CD4-positive, alpha-beta T cell treated with Interleukin-4 for 4 hours (primary cell): ENCODE measurements at places on chromosomes 6 and 20.

DNA sequence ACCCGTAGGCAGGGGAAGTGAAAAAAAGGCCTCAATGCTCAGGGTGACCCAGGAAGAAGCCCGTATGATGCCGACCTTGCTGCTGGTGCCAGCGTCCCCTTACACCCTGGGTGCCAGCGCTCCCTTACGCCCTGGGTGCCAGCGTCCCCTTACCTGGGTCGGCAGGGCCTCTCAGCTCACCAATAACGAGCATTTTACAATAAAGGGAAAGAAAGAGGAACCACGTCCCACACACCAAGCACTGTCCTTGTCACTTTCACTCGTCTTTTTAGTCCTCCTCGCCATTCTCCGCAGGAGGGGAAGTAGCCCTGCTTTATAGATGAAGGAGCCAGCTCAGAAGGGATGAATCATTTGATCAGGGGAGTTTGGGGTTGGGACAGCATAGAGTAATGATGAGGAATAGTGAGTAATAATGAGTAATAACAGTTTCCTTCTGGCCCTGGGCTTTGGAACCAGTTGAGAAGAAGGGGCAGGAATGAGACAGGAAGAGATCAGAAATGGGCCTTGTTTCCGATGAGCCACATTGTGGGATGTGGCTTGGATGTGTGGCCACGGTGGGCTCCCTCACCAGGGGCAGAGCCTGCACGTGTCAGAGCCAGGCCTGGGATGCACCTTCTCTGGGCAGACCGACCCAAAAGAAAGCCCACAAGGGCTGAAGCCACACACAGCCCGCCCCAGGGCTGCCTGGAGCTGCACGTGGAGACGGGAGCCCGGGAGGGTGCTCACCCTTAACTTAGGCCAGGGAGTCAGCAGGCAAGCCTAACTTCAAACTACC, 75.7 kb downstream of the SYNJ2 start:
- DNase-seq: peak; percentile 34

DNA sequence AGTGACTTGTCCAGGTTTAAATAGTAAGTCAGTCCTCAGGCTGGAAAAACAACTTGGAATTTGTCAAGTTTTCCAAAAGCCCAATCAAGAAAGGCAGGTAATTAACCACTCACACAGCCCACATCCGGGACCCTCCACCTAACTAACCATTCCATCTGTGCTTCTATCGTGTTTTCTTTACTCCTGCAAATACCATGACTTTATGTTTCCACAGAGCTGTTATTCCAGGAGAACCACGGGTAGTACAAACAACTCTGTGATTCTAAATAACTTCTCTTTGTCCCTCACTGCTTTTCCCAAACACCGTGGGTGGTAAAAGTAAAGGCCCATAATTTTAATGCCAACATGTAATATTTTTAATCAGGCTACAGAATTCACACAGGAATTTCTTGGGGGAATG, 49.6 kb upstream of the NT5E start:
- no peak for DNase-seq

- DNase-seq: no peak
These were observed 205.0 kb upstream of the RNF24 start for GRCh38 chr20:4220352-4220751.

DNA sequence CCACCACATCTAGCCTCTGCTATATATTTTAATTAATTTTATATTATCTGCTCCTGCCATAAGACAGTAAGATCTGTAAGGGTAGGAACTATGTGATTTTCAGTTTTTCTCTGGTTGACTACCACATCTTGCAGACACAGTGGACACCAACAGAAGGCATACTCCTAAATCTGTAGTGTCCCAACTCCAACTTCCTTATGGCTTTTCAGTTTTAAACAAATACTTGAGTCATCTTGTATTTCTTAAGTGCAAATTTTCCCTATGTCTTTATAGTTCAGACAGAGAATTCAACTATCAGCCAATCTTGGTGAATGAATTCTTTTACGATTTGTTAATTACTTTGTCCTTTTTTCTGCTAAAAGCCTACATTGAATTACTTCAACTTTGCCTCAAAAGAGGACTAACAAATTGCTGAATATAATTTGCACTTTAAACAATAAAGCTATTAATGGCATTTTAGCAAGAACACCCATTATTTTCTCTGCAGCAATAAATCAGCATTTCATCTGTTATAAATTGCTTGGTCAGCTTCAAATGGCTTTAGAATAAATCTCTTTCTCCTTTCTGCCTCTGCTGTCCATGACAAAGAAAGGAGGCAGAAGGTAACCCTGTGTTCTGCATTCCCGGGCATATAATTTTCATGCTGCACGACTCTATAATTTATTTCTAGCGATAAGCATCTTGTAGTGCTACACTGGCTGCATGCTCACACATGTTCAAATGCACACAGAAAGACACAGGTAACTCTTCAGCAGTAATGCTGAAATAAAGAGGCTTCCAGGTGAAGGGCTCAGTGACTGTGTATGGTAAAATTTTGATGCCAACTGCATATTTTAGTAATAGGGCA, 144.8 kb downstream of the BACH2 start:
- no peak for DNase-seq

DNA sequence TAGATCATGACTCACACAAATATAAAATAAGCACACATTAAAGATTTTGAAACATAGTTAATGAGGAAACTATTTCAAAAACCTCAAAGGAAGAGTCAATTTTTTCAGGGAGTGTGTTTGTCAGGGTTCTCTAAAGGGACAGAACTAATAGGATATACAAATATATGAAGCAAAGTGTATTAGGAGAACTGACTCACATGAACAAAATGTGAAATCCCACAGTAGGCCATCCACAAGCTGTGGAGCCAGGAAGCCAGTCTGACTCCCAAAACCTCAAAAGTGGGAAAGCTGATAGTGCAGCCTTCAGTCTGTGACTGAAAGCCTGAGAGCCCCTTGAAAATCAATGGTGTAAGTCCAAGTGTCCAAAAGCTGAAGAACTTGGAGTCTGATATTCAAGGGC, 898.0 kb upstream of the EYS start:
- DNase-seq: no peak

DNA sequence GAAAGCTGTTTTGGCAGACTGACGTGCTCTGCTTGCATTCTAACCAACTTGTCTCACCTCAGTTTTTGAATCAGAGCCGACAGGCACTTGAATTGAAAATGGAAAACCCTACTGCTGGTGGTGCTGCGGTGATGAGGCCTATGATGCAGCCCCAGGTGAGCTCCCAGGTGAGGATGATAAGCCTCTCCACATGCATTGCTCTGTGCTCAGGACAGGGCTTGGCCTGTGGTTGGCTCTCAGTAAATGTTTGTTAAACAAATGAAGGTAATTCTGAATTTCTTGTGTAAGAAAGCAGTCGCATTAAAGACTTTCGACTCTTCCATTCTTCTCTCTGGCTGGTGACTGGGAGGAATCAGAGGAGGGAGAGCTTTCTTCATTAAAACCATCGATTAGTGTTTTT, 136.3 kb downstream of the SULF2 start:
- no peak for DNase-seq

DNA sequence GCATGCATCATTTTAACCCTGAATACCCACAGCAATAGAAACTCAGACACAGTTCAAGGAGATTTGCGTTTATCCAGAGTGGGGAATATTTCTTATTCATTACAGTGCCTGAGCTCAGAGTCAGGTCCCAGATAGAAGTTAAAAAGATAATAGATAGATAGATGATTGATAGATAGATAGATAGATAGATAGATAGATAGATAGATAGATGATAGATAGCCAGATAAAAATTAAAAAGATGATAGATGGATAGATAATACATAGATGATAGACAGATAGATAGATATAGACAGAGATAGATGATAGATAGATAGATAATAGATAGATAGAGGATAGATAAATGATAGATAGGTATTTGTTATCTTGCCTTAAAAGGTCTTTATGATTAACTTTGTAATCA, 184.7 kb downstream of the MYLK4 start:
- DNase-seq: no peak

DNA sequence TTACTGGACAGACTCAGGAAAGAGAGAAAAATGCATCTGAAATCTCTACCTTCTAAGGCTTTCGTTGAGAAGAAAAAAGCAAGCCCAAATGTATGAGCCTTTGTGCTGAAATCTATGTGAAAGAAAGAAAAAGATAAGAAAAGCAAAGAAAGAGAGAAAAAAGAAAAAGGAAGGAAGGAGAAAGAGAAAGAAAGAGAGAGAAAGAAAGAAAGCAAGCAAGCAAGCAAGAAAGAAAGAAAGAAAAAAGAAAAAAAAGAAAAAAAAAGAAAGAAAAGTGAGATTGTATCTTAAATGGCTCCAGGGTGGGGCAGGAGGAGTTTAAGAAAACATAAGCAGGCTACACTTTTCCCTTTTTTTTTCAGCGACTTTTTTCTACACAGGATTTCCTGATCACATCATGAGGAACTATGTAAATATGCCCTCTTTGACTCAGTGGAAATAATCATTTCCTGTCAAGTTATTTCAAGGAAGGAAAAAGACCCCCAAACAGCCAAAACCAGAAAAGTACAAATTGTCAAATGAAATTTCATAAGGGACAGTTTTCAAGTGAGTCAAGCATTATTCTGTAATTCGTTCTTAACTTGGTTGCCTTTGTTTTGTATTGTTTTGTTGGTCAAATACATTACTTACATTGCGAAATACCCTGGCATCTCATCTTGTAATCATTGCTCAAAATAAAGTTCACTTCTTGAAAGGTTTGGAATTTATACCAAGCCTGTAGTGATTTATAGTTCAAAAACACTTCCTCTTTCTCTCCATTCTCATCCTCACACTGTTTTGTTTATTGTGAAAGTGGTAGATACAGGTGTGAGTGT, 79.5 kb upstream of the RNF217 start:
- DNase-seq: no peak

- DNase-seq: peak; percentile 40
These were observed 137.2 kb downstream of the FARS2 start for GRCh38 chr6:5398530-5398929.

DNA sequence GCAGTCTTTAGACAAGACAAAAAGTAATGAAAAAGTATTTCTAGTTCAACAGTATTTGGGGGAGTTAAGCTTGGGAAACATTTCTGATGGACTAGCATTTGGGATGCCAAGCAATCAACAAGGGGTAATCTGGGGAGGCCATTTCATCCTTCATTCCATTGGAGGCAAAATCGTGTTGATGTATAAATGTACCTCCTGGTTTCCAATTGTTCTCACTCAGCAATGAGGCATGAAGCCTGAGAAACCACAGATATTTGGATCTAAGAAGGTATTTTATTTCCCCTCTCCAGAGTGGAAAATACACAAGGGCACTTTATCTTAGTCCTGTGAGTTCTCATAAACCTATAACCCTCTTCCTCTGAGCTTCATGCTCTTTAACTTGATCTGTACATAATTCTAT, 68.2 kb downstream of the TBX18 start:
- no peak for DNase-seq

GRCh38 chr6:28865401-28866204, 58.2 kb downstream of the TRIM27 start:
- no peak for DNase-seq
